ENCODE measurements at places on chromosomes 4 and X. TPM values are rescaled to one million over a fixed set of nuclear protein-coding genes. Genes with fewer than 3 reads are reported as not detected.

DNA sequence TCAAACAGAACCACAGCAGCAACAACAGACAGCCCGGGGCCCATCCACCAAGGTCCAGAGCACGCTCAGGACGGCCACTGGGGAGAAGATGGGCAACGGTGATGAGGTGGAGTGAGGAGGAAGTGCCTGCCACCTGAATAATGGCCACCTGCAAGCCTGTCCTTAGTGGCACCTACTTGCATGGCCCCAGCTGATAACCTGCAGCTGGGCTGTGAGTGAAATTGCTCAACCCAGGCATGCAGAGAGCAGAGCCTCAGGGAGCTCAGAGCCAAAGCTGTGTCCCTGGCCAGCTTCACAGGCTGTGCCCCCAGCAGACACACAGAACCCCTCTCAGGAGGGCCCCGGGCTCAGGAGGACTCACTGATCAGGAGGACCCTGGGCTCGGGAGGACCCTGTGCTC lies 102.4 kb upstream of the ADRA2C start:
- DNase-seq: no peak

GRCh38 chrX:136816975-136817374 lies 36.2 kb upstream of the ARHGEF6 start:
- DNase-seq: no peak

GRCh38 chr4:184980261-184980660 lies 38.0 kb upstream of the HELT start:
- DNase-seq: no peak

DNA sequence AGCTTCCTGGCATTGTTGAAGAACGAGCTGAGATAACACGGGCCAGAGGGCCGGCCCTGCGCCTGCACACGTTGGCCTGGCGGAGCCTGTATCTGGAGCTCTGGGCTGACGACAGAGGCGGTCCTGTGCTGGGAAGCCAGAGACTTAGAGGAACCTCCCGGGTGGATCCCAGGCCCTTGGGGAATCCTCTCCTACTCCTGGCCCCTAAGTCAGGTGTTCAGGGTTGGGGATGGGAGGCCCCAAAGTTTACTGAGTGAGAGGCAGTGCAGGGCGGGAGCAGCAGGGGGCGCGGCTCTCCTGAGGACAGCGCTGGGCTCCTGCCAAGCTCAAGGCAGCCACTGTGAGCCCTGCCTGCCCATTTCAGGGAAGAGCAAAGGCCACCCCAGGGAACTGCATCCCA lies 2.5 kb upstream of the HTRA3 start:
- DNase-seq: no peak

- DNase-seq: no peak
Observed at GRCh38 chr4:87856816-87857215, 24.0 kb downstream of the MEPE start.

GRCh38 chr4:68797048-68797447 lies 18.7 kb upstream of the UGT2B10 start:
- DNase-seq: no peak

GRCh38 chr4:76388160-76388908 lies 32.6 kb downstream of the CCDC158 start:
- no peak for DNase-seq

GRCh38 chrX:99242001-99242400 lies 1168.1 kb downstream of the PCDH19 start:
- DNase-seq: no peak

DNA sequence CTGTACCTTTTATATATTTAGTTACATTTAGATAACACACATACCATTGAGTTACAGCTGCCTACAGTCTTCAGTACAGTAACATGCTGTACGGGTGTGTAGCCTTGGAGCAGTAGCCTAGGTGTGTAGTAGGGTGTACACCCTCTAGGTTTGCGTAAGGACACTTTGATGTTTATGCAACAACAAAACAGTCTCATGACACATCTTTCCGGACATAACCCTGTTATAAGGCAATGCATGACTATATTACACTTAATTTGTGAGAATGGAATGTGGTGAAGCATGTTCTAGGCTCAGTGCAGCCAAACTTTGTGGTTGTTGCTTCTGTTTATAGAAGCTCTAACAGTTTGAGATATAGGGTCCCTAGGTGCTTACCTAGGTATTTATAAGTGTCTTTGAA lies 65.4 kb downstream of the SPRY1 start:
- DNase-seq: no peak

DNA sequence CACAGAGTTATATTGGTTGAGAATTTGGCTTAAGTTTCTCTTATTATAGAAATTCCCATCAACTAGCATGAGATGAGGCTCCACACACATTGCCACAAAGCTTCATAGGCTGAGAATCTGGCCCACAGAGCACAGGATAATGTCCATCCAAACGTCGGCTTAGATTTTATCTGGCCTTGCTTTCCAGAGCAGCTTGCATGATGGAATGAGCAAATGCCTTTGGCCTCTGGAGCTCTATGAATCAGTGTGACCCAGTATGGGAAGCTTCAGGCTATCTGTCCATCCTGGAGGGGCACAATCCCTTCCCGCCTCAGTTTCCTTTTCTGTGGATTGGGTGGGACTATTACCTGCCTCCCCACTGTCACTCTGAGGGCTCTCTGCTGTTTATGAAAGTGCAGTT lies 131.5 kb upstream of the NDP start:
- no peak for DNase-seq

DNA sequence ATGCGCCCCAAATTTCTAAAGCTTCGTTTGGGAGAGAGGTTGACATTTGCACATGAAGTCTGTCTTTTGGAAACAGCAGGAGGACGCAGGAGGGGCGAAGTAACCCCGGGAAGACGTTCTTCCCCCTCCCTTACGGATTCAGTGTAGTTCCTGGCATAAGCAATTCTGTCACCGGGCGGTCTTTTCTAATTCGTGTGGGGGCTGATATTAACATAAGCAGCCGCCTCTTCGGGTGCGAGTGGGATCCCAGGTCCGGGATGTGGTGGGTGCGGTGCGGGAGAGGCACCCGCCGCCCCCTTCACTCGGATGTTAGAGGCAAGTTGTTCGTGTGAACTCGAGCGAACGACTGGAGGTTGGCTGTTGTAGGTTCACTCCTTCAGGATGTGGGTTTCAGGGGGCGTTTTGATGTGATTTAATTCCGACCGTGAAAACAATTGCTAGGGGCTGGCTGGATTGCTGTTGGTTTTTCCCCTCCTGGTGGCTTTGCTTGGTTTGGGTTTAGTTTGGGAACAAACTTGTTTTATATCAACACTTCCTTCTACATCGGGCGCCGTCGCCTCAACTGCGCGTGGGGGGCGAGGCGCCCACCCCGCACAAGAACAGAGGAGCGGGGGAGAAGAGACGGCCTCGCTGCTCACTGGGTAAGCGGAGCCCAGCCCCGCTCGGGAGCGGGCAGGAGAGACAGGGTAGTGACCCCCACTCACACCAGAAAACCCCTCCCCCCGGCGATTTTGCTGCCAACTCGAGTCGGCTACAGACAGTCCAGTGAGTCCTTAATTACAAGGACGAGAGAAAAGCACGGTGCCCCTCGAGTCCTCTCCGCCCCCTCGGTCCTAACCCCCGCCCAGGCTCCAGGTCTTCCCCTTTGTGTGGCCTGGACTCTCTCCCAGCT lies 2.9 kb upstream of the LEF1 start:
- DNase-seq: no peak

DNA sequence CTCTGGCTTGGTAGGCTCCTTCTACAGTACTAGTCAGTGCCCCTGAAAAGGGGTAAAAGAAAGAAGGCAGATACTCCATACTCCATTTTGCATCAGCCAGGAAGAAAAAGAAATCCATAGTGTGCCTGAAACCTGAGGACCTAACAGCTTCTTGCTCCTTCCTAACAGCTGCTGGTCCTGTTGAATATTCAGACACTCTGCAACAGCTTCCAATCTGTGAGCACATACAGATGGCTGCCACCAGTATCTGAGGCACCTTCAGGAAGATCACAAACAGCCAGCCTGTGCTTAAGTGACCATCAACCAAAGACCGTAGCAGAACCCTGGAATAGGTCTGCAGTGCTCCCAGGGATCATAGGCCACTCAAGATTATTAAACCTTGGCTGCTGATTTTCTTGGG lies 4.3 kb downstream of the GIMD1 start:
- DNase-seq: no peak

- no peak for DNase-seq
Observed at GRCh38 chrX:74426615-74427014, 5.3 kb downstream of the SLC16A2 start.

GRCh38 chrX:47169273-47169672 lies 24.3 kb downstream of the RBM10 start:
- no peak for DNase-seq

Gene UCHL1
- 1,295 TPM for polyA plus RNA-seq

Gene ARMCX6
- 64.4 TPM for polyA plus RNA-seq

Gene RHOXF2B
- not detected for polyA plus RNA-seq

Gene IL2
- polyA plus RNA-seq: not detected

Gene PABPC5
- polyA plus RNA-seq: 0.99 TPM

Gene SPANXN4
- not detected for polyA plus RNA-seq

Gene NFKB1
- 14.9 TPM for polyA plus RNA-seq

Gene SMIM20
- polyA plus RNA-seq: 33.0 TPM

Gene NSUN7
- 0.18 TPM for polyA plus RNA-seq

Gene UGT2B11
- polyA plus RNA-seq: not detected
